ENCODE measurements at places on chromosomes 2 and 18. TPM values are rescaled to one million over a fixed set of nuclear protein-coding genes. Genes with fewer than 3 reads are reported as not detected.

- no peak for DNase-seq
Measured at GRCh38 chr2:40579247-40579646, 127.4 kb upstream of the SLC8A1 start.

- DNase-seq = no peak
Measured at GRCh38 chr18:77334876-77335275, 85.2 kb downstream of the GALR1 start.

GRCh38 chr2:39948016-39948719, 169.1 kb upstream of the THUMPD2 start:
- DNase-seq = no peak

DNA sequence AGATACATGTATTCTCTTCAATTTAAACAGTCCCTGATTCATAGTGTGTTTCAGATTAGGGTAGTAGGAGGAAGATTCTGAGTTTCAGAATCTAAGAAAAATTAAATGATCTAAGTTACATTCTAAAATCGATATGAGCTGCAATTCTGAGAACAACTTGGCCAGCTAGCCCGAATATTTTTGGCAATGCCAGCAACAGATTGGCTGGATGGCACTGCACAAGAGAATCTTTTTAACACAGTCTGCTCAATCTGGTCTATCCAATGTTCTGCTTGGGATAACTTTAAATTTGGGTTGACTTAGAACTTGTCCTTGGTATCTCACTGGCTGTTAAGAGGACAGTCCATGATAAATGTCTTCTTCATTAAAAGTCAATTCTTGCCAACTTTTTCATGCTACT, 853.9 kb downstream of the NRXN1 start:
- DNase-seq = no peak

DNA sequence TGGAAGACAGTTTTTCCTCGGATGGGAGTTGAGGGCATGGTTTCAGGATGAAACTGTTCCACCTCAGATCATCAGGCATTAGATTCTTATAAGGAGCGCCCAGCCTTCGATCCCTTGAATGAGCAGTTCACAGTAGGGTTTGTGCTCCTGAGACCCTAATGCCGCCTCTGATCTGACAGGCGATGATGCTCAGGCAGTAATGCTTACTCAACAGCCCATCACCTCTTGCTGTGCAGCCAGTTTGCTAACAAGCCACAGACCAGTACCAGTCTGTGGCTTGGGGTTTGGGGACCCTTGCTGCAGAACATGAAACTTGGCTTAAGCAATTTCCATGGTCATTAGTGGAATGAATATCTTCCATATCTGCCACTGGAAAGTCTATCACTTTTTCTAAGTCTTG, 56.4 kb downstream of the GORASP2 start:
- DNase-seq = no peak

- DNase-seq = no peak
Measured at GRCh38 chr2:96527286-96528005, 9.1 kb upstream of the ARID5A start.

- DNase-seq = no peak
Measured at GRCh38 chr2:236691799-236692167, 122.2 kb downstream of the ACKR3 start.

The BOLL gene
- total RNA-seq = not detected

The SEPTIN2 gene
- 139 TPM for total RNA-seq

The GKN2 gene
- not detected for total RNA-seq

The GALR1 gene
- total RNA-seq = 0.05 TPM

All from Right ventricle myocardium superior (tissue), 1 donor.